Upper lobe of right lung (tissue), 1 donor: ENCODE measurements at places on chromosomes 6 and 20. TPM values are rescaled to one million over a fixed set of nuclear protein-coding genes. Genes with fewer than 3 reads are reported as not detected.

DNA sequence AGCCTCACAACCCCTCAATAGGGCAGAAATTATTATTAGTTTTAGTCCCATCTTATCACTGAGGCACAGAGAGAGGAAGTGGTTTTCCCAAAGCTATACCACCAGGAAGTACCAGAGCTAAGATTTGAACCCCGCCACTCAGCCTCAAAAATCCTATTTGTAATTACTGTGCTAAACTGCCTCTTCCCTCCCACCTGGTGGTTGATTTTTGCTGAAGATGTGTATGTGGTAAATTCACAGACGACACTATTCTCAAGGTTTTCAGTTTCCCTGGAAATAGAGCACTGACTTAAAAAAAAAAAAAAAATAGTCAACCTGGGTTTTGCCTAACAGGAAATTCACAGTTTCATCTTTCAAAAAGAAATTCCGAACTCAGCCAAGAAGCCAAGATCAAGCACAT is 57.9 kb downstream of the TSHZ2 start:
- no peak for DNase-seq
- no peak overlapping the region for H3K4me3 ChIP-seq
- no peaks in the 10 kb centered on the region for H3K36me3 ChIP-seq
- H3K4me1 ChIP-seq, result no peaks in the 10 kb centered on the region
- no peak overlapping the region for H3K27ac ChIP-seq

DNA sequence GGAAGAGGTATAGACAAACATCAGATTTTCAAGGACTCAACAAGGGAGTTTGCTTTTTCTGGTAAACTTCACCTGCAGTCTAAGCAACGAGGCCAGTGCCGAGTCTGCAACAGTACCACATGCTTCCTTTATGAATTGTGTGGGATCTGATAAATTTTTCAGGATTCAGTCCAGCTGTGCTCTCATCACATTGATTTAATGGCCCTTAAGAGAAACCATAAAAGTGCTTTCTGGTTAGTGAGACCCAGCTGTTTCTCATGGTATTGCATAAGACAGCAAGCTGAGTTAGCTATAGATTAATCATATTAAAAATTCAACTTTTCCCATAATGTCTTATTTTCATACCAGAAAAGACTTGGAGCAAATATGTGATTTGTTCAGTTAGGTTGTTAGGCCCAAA is 291.4 kb downstream of the CENPW start:
- no peaks in the 10 kb centered on the region for H3K36me3 ChIP-seq
- no peaks in the 10 kb centered on the region for H3K4me1 ChIP-seq
- H3K27me3 ChIP-seq, result no peaks in the 10 kb centered on the region
- H3K4me3 ChIP-seq, result no peak overlapping the region
- no peak overlapping the region for H3K27ac ChIP-seq
- DNase-seq, result no peak

GRCh38 chr6:45327956-45328522 is at the start of gene RUNX2:
RUNX2 (plus strand) TSS chr6:45328330; CDS start chr6:45328727, 397 bp downstream.
- peak within 1 kb of the TSS; percentile 32 for H3K4me3 ChIP-seq
- peak within 1 kb of the TSS; percentile 43 for H3K27ac ChIP-seq
- no peaks in the 10 kb centered on the region for H3K27me3 ChIP-seq
- peaks cover 6% of the 10 kb centered on the region for H3K4me1 ChIP-seq

GRCh38 chr20:62840244-62841197 is 21.1 kb downstream of the TCFL5 start:
- no peaks in the 10 kb centered on the region for H3K36me3 ChIP-seq
- no peaks in the 10 kb centered on the region for H3K4me1 ChIP-seq
- H3K4me3 ChIP-seq, result no peak overlapping the region
- no peak for DNase-seq
- H3K27me3 ChIP-seq, result no peaks in the 10 kb centered on the region

DNA sequence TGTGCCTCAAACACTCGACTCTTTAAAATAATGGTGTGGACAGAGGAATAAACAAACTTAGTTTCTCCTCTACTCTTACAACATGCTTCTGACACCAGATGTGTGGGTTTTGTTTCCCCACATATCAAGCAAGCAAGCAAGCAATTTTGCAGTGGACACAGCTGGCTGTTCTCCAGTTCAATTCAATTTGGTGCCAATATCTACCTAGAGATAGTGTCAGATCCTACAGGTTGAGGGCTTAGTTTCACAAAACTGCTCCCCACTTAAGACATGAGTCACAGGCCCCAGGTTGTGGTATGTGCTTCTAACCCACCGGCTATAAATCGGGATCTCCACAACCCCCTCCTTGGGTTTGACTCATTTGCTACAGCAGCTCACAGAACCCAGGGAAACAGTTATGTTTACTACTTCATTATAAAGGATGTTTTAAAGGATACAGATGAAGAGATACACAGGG is 131.4 kb upstream of the TRAF3IP2 start:
- no peak for DNase-seq
- no peak overlapping the region for H3K27ac ChIP-seq
- no peaks in the 10 kb centered on the region for H3K36me3 ChIP-seq
- H3K4me1 ChIP-seq, result peaks cover 20% of the 10 kb centered on the region

GRCh38 chr6:89385846-89386245 is 26.2 kb downstream of the RRAGD start:
- DNase-seq, result no peak
- H3K27ac ChIP-seq, result no peak overlapping the region
- H3K27me3 ChIP-seq, result no peaks in the 10 kb centered on the region
- no peak overlapping the region for H3K4me3 ChIP-seq
- no peaks in the 10 kb centered on the region for H3K36me3 ChIP-seq
- H3K4me1 ChIP-seq, result no peaks in the 10 kb centered on the region

GRCh38 chr6:149749594-149750135 is at the start of gene PCMT1:
PCMT1 (plus strand) TSS chr6:149749741; CDS start chr6:149749902, 161 bp downstream.
- H3K4me1 ChIP-seq, result peaks cover 51% of the 10 kb centered on the region
- peak within 1 kb of the TSS; percentile 97 for H3K4me3 ChIP-seq
- DNase-seq, result peak; percentile 95
- no peaks in the 10 kb centered on the region for H3K27me3 ChIP-seq

DNA sequence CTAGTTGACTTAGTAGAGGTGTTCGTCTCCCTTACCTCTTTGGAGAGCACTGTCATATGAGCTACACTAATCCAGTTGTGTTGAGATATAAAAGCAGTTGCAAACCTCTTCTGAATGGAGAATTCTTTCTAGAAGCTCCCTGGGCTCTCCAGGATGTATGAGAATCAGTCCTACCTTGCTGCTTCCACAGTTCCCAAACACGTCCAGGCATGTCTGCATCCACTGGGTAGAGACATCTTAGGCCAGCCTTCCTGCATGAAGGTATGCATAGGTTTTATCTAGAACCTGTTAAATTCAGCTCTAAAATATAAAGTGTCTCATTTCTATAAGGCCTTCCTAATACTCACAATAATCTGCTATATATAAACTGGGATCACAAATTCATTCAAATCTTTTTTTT is 297.7 kb downstream of the CDC5L start:
- H3K27ac ChIP-seq, result no peak overlapping the region
- DNase-seq, result no peak
- H3K4me1 ChIP-seq, result no peaks in the 10 kb centered on the region

DNA sequence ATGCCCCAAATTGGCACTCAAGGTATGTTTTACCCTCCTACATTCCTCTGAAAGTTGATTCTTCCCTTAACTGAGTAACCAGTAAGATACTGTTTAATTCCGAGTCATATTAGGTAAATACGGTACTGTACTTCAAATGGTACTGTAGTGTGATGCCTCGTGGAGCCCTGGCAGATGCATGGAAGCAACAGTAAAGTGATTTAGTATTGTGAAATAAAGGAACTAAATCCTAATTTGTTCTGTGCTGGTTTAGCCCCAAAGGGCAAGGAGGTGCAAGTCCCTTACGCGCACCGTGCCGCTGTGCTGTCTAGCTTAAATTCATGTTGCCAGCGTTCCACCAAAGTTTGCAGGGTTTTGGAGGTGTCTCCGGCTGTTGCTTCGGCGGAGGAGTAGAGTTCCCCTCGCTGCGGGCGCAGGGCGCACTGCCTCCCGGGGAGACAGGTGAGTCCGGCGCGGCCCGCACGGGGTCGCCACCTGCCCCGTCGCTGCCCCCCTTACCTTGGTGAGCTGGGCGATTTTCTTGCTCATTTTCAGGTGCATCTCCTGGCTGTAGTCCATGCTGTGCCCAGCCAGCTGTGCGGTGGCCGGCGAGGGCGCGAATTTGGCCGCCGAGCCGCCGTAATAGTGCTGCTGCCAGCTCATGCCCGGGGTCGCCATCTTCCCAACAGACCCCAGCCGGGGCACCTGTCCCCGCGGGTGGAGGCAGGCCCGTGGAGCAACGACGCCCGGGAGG is 655 bp downstream of the FAM184A start:
- no peaks in the 10 kb centered on the region for H3K27me3 ChIP-seq
- no peaks in the 10 kb centered on the region for H3K36me3 ChIP-seq
- DNase-seq, result peak; percentile 80
- peak overlapping the region; percentile 85 for H3K27ac ChIP-seq
- H3K4me3 ChIP-seq, result peak overlapping the region; percentile 80

- H3K27me3 ChIP-seq, result no peaks in the 10 kb centered on the region
- H3K36me3 ChIP-seq, result no peaks in the 10 kb centered on the region
- H3K4me1 ChIP-seq, result no peaks in the 10 kb centered on the region
- H3K4me3 ChIP-seq, result no peak overlapping the region
Observed at GRCh38 chr6:153563001-153563400, 431.9 kb upstream of the RGS17 start.

The MYLK4 gene
- total RNA-seq, result 0.84 TPM

GRCh38 chr6:102381203-102381602 is 987.7 kb downstream of the GRIK2 start:
- no peak overlapping the region for H3K27ac ChIP-seq
- H3K4me3 ChIP-seq, result no peak overlapping the region
- no peaks in the 10 kb centered on the region for H3K27me3 ChIP-seq
- no peak for DNase-seq

DNA sequence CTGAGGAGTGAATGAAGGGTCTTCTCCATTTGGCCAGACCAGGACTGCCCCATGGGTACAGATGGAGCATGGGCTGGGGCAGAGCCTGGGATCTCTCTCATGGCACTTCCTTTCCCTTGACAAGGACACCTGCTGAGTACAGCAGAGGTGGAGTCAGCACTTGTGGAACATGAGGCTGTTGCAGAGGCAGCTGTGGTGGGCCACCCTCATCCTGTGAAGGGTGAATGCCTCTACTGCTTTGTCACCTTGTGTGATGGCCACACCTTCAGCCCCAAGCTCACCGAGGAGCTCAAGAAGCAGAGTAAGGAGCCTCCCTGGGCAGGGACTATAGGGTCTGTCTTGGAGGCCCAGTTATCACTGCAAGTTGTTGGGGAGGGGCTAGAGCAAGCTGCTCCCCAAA is 29.6 kb downstream of the GSS start:
- no peak overlapping the region for H3K27ac ChIP-seq
- peaks cover 88% of the 10 kb centered on the region for H3K36me3 ChIP-seq
- peaks cover 8% of the 10 kb centered on the region for H3K4me1 ChIP-seq
- no peak for DNase-seq
- H3K27me3 ChIP-seq, result no peaks in the 10 kb centered on the region

DNA sequence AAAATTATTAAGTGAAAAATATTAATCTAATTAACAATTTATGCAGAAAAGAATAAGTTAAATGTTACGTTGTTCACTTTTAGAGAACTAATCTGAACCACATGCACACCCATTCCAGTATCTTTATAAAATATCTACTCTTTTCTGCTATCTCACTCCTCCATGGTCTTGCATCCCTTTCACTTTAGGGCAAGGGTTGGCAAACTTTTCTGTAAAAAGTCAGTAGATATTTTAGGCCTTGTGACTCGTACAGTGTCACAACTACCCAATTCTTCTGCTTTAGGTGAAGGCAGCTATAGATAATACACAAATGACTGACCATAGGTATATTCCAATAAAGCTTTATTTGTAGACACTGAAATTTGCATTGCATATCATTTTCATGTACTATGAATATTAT is 39.7 kb upstream of the SUPT3H start:
- H3K27me3 ChIP-seq, result peaks cover 38% of the 10 kb centered on the region
- H3K27ac ChIP-seq, result no peak overlapping the region
- H3K4me1 ChIP-seq, result peaks cover 15% of the 10 kb centered on the region

The SLC12A5 gene
- 2.0 TPM for total RNA-seq

The RNF182 gene
- total RNA-seq, result 6.1 TPM

The BIRC7 gene
- total RNA-seq, result 15.5 TPM

DNA sequence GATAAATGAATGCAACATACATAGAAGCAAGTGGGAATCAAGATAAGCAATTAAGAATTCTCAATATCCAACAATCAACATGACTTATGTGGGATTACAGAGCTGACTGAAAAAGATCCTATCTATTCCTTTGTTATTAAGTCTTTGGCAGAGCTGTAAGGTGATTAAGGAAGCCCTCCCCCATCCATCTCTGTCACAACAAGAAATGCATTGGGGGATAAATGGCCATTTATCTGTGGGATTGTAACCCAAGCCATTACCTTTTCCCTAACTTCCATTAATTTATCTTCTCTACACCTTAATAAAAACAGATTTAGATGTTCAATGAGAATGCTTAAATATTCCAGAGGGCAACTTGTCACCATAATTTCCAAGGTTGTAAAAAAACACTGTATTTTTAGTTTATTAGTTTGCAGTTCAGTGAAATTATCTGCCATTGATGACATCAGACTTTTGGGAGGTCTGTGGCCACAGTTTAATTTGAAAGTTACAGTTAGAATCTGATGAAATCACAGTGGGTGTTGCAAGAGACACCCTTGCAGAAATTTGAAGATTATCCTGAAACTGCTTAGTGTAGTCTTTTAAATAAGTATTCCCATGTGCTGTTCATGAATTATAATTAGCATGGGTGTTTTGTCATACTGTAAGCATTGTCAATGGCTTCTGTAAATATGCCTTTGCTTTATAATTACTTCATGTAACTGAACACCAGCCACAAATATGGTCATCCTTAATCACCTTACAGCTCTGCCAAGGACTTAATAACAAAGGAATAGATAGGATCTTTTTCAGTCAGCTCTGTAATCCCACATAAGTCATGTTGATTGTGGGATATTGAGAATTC is 49.4 kb upstream of the FYN start:
- H3K27me3 ChIP-seq, result no peaks in the 10 kb centered on the region
- H3K4me1 ChIP-seq, result no peaks in the 10 kb centered on the region
- no peak for DNase-seq
- no peak overlapping the region for H3K27ac ChIP-seq
- H3K4me3 ChIP-seq, result no peak overlapping the region

GRCh38 chr6:53624502-53624901 is 41.1 kb downstream of the KLHL31 start:
- no peaks in the 10 kb centered on the region for H3K36me3 ChIP-seq
- H3K27me3 ChIP-seq, result peaks cover 5% of the 10 kb centered on the region
- DNase-seq, result no peak
- H3K4me1 ChIP-seq, result peaks cover 8% of the 10 kb centered on the region
- H3K4me3 ChIP-seq, result no peak overlapping the region

- H3K36me3 ChIP-seq, result no peaks in the 10 kb centered on the region
- no peak overlapping the region for H3K4me3 ChIP-seq
- peaks cover 76% of the 10 kb centered on the region for H3K27me3 ChIP-seq
- H3K27ac ChIP-seq, result no peak overlapping the region
- no peaks in the 10 kb centered on the region for H3K4me1 ChIP-seq
Observed at GRCh38 chr6:50712291-50712690, 1.0 kb upstream of the TFAP2D start.

The LZTS3 gene
- total RNA-seq, result 21.5 TPM

- H3K4me1 ChIP-seq, result peaks cover 5% of the 10 kb centered on the region
- no peak overlapping the region for H3K4me3 ChIP-seq
- peak; percentile 67 for DNase-seq
- no peaks in the 10 kb centered on the region for H3K36me3 ChIP-seq
- H3K27ac ChIP-seq, result no peak overlapping the region
Observed at GRCh38 chr6:131368198-131368911, 204.7 kb upstream of the ARG1 start.

The ANKRD6 gene
- total RNA-seq, result 20.2 TPM
